ENCODE measurements at places on chromosomes 12 and 14.
A peak's percentile ranks its signal among the peaks of the same experiment; 100 is the strongest.

- no peak for DNase-seq
These were observed 605.4 kb downstream of the MED13L start for GRCh38 chr12:115672086-115672485.

- no peak for DNase-seq
These were observed 322.1 kb upstream of the RGS6 start for GRCh38 chr14:71610149-71610548.

DNA sequence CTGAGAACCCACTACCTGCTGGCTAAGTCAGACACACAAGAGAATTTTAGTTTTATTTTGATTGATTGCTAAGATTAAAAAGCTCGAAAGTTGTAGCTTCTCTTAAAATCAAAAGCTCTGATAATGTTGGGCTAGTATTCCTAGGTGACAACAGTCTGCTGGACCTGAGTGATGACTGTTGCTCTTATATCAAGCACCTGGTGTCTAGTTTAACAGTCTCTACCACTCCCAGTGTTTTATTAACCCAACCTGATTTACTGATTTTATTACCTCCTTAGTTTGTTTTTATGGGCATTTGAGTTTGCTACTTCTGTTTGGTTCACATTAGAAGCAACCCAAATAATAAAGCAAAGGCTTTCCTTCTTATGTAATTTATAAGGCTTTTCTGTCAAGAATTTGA lies 41.8 kb downstream of the ATP6V1D start:
- no peak for DNase-seq

DNA sequence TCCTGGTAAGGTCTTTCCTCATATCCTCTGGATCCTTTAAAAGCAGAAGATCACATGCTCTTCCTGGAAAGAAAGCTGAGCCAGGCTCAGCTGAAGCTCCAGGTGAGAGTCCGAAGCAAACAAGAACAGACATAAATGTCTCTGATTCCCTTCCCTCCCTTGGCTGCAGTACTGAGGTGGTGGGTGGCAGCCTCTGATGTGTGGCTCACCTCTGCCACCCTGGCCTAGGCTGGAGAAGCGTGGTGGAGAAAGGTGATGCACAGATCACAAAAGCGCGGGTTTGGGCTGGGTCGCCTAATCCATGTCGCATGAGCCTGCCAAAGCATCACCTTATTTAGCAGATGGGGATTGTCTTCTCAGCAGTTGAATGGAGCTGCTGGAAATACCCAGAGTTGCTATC lies 2.8 kb upstream of the KRT76 start:
- no peak for DNase-seq

DNA sequence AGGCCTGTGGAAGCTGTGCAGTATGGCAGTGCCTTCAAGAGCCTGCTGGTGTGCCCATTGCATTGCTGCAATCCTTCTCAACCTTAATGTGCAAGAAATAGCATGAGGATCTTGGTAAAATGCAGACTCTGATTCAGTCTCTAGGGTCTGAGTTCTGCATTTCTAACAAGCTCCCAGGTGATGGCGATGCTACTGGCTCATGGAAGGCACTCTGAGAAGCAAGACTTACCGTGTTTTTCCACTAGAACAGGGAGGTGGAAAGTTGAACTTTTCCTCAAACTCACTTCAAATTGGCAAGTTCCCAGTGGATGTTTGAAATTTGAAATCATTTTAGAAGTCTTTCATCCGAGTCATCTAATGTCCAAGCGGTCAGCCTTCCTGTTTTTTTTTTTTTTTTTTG lies 55.5 kb downstream of the MYRFL start:
- no peak for DNase-seq

- no peak for DNase-seq
These were observed 486.2 kb downstream of the VRK1 start for GRCh38 chr14:97283426-97283825.

- DNase-seq, result no peak
These were observed 474.1 kb downstream of the ETNK1 start for GRCh38 chr12:23099104-23099503.

DNA sequence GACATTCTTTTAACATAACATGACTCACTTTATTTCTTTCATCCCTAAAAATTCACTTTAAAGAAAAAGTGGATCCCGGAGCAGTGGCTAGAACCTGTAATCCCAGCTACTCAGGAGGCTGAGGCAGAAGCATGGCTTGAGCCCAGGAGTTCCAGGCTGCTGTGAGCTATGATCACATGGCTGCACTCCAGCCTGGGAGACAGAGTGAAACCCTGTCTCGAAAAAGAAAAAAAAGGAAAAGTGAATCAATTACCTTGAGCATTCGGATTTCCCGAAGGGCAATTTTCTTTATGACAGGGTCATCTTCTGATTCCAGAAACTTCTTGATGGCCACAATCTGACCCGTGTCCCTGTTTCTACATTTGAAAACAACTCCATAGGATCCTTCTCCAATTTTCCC lies 1.2 kb downstream of the CDKL1 start:
- DNase-seq, result peak; percentile 69

DNA sequence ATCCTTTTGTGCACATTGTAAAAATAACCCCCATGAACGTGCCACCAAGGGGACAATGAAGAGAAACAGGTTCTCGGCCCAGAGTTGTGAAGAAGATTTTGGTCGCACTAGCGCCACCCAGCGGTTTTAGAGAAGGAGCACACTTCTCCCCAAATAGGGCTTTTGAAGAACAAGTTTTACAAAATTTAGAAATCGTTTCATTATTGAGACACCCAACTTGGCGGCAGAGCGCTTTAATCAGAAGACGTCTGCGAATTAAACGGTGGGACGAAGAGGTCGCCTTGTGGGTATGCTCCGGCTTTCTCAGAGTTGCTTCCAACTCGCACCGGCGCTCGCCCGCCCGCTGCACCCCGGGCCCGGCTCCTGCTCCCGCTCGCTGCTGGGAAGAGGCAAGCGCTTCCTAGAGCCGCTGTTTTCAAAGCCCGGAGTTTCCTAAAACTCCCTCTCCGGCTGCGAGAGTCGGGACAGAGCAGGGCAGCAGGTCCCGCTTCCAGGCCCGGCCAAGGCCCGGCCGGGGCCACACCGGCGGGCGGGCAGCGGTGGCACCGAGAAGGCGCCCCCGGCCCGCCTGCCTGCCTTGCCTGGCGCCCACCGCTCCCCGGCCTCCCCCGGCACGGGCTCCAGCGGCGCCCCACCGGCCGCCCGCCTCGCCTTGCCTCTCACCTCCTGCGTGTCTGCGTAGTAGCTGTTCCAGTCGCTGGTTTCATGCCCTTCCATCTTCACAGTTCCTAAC lies 645 bp downstream of the FOXA1 start:
- no peak for DNase-seq

DNA sequence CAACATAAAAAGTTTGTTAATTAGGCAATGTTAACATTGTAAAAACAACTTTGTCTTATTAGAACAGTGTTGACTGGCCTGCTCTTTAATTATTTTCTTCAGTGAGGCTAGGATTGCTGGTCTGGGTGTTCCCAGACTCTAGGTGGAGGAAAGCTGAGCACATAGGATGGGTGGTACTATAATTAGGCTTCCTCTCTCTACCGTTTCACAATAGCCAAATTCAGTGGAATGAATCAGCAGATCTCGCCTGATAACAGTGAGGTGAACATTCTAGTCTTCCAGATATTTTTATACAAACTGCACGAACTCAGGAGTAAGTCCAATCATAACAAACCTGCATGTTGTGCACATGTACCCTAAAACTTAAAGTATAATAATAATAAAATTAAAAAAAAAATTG lies 11.9 kb downstream of the PTGDR start:
- DNase-seq, result no peak

GRCh38 chr14:97970222-97970621 lies 1173.0 kb downstream of the VRK1 start:
- DNase-seq, result no peak

GRCh38 chr12:103197725-103198388 lies 240.4 kb downstream of the ASCL1 start:
- DNase-seq, result no peak

- DNase-seq, result no peak
These were observed 25.0 kb downstream of the HIF1A start for GRCh38 chr14:61720294-61720661.

- DNase-seq, result no peak
These were observed 1085.4 kb downstream of the SLC6A15 start for GRCh38 chr12:83827193-83827592.

DNA sequence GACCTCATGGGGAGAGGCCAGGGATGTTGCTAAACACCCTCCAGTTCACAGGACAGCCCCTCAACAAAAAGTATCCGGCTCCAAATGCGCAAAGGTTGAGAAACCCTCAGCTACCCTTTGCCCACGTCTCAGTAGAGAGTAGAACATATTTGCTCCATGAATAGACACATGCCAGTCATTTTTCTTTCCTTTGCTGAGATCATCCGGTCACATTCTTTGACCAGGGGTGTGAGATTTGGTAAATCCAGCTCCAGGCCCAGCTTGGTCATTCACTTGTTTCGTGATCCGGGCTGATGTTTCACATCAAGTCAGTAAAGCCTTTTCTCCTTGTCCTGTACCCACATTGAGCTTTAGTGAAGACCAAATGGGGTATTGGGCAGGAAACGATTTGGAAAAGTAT lies 83.6 kb upstream of the LHX5 start:
- no peak for DNase-seq

DNA sequence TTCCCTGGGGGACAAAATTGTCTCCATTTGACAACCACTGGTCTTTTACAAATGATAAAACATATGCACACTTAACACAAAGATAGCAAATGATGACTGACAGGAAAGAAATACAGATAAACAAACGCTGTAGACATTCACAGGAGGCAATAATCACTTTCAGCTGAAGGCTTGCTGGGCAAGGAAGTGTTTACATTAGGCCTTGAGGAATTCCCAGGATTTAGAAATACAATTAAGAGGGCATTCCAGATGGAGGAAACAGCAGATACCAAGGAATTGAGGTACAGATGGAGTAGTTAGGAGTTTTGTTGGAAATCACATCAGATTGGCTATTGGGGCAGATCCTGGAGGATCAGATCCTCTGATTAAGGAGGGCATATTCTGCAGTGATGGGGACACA lies 93.9 kb downstream of the DYRK2 start:
- DNase-seq, result no peak

- DNase-seq, result no peak
These were observed 2.9 kb upstream of the PPP4R4 start for GRCh38 chr14:94171208-94171607.

DNA sequence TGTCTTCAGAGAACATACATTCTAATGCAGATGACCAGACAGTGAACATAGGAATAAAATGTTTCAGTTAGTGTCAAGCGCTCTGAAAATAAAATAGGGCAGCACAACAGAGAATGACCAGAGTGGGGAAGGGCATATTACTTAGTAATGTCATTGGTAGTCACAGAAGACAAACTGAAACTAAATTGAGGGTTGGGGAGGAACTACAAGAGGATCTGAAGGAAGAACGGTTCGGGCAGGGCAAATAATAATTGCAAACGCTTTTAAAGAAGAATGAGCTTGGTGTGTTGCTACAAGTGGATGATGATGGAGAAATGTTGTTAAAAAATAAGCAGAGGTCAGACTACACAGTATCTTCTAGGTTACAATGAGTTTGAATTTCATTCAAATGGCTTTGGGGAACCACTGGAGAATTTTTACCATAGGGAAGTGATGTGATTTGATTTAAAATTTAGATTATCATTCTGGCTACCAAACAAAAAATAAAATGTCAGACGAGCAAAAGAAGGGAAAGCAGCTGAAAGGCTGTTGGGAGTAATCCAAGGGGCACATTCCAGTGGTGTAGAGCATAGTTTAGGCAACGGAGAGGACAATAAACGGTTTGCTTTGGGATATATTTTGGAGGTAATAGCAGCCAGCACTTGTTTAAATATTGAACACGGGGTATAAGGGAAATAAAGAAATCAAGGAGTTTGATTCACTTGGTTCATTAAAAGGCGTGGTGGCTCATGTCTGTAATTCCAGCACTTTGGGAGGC lies 56.3 kb upstream of the SLC6A13 start:
- DNase-seq, result no peak

DNA sequence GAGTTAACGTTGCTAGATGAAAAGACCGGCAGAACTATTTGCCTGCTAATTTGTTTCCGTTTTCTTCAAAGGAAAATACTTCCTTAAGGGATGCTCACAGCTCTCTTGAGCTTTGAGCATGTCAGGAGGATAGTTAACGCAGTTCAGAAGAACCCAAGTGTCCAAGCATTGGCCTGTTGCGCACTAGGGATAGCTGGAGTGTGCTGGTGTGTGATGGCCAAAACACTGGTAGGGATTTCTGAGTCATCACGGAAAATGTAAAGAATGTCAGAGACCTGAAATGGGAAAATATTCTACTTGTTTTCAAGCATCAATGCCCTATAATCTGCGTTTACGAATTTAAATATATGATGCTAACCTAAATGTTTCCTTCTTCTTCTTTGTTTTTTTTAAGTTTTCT lies 97.8 kb downstream of the VRK1 start:
- DNase-seq, result no peak

DNA sequence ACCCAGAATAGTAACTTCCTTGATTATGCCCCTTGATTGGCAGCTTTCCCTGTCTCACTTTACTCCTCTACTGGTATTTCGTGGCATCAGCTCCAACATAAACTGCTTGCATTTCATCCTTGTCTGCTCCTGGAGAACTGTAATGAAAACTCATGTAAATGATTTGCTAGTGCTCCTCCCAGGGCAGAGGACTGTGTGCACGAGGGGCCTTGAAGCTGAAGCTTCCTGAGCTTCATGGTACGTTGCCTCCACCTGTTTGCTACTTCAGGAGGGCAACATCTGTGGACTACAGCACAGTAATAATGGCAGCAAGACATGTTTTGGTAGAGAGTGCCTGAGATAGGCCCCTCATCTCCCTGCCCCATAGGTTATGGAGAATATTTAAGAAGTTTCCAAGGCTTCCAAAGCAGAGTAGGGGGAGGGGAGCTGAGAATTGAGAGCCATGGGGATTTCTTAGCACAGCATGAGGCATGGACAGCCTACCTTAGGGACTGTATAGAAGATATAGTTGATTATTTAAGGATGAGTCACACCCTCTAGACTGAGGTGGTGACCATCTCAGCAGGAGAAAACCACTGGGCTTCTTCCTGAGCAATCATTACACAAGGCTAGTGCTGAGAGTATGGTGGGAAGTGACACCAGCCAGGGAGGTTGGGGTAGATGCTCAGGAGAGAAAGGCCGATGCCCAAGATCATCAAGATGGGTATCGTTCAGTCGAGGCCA lies 29.5 kb downstream of the CCDC198 start:
- DNase-seq, result no peak

GRCh38 chr14:65850429-65851135 lies 438.1 kb downstream of the FUT8 start:
- DNase-seq, result no peak

DNA sequence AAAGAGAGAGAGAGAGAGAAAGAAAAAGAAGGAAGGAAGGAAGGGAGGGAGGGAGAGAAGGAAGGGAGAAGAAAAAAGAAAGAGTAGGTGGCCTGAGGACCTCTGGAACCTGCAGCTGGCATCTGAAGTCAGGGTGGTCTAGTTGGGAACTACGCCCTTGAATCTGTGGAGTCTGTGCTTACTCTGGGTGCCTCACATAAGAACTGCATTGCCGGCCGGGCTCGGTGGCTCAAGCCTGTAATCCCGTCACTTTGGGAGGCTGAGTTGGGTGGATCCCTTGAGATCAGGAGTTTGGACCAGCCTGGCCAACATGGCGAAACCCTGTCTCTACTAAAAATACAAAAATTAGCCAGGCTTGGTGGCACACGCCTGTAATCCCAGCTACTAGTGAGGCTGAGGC lies 10.0 kb upstream of the NRDE2 start:
- DNase-seq, result no peak

Data from ovary (tissue), 10 donors.